Activated T-helper 2 cell treated with anti-CD3 and anti-CD28 coated beads, Interferon-gamma antibody, Interleukin-2, Interleukin-4, amounts not matched to agents 10 μg/mL and 5 μg/mL and 100 μg/mL, durations not matched to agents 14 hours and 24 hours and 36 hours (primary cell): ENCODE measurements at places on chromosomes 3 and 15. TPM values are rescaled to one million over a fixed set of nuclear protein-coding genes. Genes with fewer than 3 reads are reported as not detected.

GRCh38 chr3:42263354-42264346, 2.3 kb downstream of the CCK start:
- no peak for DNase-seq

The RHCG gene
- not detected in 2 replicates for total RNA-seq

- DNase-seq = peak; percentile 69
Observed at GRCh38 chr3:56725175-56725574, 42.1 kb upstream of the TASOR start.

The NME9 gene
- 0.30 TPM in 1 of 2 replicates, not detected in the other for total RNA-seq
